ENCODE measurements at places on chromosomes 7 and 10.

DNA sequence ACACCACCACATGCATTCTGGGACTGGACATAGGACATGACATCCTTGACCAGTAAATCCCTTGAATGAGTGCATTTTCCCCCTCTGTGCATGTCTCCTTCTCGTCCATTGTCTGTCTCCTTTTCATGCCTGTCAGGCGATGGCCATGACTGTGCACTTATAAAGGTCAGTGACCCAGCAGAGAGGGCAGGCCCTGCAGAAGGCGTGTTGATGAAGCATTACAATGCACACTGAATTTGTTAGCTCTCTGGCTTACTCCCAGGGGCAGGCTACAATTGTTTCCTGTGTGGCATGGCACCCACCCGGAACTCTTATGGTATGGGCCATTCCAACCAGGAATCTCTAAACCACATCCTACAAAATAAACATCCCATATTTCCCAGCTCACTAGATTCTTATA lies 71.1 kb downstream of the SAMD9 start:
- DNase-seq, result no peak

GRCh38 chr10:125707541-125708468 lies 11.7 kb upstream of the EDRF1 start:
- DNase-seq, result no peak

DNA sequence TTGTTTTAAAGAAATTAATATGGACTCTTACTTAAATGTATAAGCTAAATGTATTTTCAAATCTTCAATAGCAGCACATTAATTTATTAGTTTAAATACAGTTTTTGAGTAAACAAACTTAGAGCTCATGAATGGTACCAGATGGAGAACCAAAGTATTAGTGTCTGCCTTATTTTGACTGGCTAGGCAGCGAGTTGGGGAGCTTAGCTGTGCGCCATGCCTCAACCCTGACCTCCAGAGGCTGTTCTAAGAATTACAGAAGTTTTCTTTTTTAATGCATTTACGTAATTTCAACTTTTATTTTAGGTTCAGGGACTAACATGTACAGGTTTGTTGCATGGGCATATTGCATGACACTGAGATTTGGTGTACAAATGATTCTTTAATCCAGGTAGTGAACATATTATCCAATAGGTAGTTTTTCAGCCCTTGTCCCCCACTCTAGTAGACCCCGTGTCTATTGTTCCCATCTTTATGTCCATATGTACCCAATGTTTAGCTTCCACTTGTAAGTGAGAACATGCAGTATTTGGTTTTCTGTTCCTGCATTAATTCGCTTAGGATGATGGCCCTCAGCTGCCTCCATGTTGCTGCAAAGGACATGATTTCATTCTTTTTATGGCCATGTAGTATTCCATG lies 166.8 kb downstream of the IQUB start:
- DNase-seq, result no peak

- DNase-seq, result no peak
These were observed 69.5 kb downstream of the TCERG1L start for GRCh38 chr10:131242007-131242406.

GRCh38 chr7:28297801-28298459 lies 114.4 kb upstream of the CREB5 start:
- no peak for DNase-seq

DNA sequence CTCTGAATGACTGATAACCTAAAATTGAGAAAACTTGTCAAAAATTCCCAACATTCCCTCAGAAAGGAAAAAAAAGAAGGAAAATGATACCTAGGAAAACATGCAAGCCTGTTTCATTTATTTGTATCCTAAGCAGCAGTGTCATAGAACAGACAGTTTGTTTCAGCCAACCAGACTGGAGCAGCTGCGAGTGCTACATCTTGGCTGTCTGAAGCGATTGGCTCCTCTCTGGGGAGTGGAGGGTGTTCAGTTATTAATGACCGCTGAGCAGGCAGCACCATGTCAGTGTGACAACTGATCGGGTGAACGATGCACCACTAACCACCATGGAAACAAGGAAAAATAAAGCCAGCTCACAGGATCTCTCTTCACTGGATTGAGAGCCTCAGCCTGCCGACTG lies at the start of gene LRRN3:
Gene LRRN3 (plus strand): TSS at position 282 of the 400 bp plus-strand sequence. CDS start 31,646 bp downstream, outside the sequence.
- no peak for DNase-seq

DNA sequence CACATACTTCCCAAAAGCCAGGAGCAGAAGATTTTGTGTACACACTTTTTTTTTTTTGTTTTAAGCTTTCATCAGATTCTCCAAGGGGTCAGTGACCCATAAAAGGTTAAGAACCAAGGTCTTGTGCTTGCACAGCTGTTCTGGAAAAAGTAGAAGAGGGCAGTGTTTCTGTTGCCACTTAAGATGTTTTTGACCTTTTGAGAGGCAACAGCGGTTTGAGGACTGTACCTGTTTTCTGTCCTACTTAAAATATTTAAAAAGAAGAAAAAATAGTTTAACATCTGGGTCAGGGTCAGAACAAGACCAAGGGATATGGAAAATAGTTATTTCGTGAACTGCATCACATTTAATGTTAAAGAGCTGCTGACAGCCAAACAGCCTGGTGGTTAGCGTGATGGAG lies 32.9 kb downstream of the AUTS2 start:
- DNase-seq, result no peak

DNA sequence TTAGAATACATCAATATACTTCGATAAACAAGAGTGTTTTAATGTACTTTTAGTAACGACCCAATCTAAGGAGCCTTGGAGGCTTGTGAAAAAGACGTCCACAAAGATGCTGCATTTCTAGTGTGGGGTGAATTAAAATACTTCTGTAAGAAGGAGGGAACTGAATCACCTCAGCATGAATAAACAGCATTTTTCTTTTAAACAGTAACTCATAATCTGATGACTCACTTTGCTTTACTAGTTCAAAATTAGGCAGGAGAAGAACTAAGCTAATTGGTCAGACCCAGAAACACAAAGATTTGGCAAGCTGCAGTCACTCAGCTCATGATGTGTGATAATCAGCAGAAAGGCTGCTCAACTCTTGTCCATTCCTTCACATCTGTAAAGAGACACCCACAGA lies 24.2 kb downstream of the NCOA4 start:
- DNase-seq, result no peak

DNA sequence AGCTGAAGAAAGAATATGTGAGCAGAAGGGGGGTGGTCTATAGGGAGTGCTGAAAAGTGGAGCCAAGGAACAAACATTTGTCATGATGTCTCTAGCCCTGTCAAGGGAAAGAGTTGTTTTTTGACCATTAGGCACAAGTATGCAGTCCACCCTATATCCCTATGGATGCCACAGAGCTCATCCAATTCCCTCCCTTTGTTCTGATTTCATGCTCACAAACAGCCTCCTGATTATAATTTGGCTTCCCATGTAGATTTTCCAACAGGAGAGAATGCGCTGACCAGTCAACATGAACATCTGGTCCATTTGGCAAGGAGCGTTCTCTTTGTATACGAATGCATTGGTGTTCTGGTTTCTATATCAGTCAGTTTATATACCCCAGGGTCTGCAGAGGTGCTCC lies 12.1 kb upstream of the CEP41 start:
- DNase-seq, result no peak
